Stimulated activated CD4-positive, alpha-beta T cell treated with anti-CD3 and anti-CD28 coated beads, Interleukin-2, amount 100 ng/mL, for 4 hours (primary cell): ENCODE measurements at places on chromosomes 2 and 18.
A peak's percentile ranks its signal among the peaks of the same experiment; 100 is the strongest.

DNA sequence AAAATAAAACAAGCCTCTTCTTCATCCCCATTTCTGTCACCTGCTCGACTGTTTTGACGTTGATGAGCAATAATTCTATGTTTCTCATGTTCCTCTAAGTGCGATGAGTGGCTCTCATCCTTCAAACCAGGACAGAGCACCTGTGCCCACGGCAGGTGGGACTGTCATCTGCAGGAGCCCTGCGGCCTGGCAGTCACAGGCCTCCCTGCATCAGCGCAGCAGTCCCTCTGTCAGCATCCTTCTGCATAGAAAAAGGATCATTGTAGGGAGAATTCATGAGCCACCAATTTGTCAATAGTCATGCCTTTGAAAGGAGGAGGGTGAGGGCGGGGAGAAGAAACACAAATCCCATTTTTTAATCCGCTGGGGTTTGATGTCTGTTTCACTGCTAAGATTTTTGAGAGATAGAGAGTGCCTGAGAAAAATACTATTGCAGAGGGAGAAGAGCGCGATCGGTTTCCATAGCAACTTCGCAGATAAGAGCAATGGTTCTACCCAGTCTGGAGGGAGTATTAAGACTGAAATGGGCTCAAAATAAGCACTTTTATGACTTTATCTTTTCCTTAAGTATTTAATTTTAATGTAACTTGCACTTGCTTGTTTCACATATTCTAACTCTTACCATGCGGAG, 234.3 kb upstream of the NCKAP5 start:
- no peak for DNase-seq

GRCh38 chr2:16641509-16641908, 24.1 kb downstream of the CYRIA start:
- no peak for DNase-seq

DNA sequence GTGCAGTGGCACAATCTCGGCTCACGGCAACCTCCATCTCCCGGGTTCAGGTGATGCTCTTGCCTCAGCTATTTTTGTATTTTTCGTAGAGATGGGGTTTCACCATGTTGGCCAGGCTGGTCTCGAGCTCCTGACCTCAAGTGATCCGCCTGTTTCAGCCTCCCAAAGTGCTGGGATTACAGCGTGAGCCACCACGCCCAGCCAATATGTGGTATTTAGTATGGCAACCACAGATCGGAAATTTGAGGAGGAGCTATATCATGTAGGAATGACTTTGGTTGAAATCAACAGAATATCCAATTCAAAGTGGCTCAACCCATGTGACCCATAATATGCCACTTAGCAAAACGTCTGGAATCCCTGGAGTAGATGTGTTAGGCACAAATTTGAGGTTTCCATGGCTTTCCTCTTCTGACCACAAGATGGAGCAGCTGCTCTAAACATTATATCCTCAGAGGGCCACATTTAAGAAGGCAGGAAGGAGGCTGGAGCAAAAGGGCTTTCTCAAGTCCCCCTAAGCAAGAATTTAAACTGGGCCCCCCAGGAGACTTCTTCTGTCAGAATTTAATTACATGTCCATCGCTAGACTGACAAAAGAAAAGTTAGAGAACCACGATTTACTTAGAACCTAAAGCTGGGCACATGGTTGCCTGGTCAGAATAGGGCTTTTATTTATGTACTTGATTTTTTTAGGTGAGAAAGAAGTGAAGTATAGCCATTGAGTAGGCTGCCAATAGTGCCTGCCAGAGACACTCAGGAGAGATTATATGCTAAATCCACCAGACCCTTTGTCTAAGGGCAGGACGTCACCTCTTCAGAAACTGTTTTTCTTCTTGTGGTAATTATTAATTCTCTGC, 49.6 kb upstream of the ITSN2 start:
- peak; percentile 4 for DNase-seq

DNA sequence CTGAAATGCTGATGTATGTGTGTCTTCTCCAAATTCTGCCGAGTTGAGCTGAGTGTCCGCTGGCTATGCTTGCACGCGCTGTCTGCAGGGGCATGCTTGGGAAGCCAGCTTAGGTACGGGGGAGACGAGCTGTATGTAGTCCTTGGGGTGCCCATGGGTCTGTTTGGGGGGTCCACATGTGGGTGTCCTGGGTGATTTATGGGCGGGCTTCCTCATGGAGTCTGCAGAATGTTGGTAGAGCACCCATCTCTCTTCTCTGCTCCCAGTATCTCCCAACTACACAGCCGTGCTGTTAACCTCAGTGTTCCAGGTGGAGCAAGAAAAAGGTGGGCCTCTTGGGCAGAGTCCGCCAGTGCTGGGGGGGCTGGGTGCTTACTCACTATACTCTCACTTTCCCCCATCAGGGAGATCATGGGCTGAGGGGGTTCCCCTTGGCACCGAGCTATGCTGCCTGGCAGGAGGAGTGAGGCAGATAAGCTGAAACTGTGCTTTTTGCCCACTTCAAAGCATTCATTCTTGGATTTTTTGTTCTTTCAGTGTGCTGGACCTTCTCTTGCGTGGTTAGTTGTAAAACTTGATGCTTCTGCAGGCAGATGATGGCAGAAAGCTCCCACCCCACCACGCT, 128.2 kb upstream of the ALKAL2 start:
- DNase-seq = no peak

GRCh38 chr18:48669991-48670750, 131.3 kb downstream of the CTIF start:
- no peak for DNase-seq
